ENCODE measurements at places on chromosomes 4 and X. TPM values are rescaled to one million over a fixed set of nuclear protein-coding genes. Genes with fewer than 3 reads are reported as not detected.

Gene TAF7L
- not detected for total RNA-seq

Gene ODAM
- total RNA-seq: 24.6 TPM

Gene ADH7
- total RNA-seq: not detected

Gene GPM6B
- 3.4 TPM for total RNA-seq

Gene ZFX
- 43.6 TPM for total RNA-seq

Gene CPE
- 204 TPM for total RNA-seq

Gene CXCL5
- not detected for total RNA-seq

Gene TSR2
- 30.0 TPM for total RNA-seq

Gene G3BP2
- total RNA-seq: 203 TPM

Gene BEX2
- 142 TPM for total RNA-seq

Gene PDGFRA
- total RNA-seq: 60.9 TPM

Gene REPS2
- total RNA-seq: 17.3 TPM

Gene XAGE1A
- not detected for total RNA-seq

Gene PNCK
- 19.4 TPM for total RNA-seq

Gene SLC6A14
- total RNA-seq: not detected

Gene RNF175
- 1.3 TPM for total RNA-seq

Gene FAM241A
- 1.7 TPM for total RNA-seq

Gene HSFX3
- total RNA-seq: not detected

Gene TMEM187
- 13.4 TPM for total RNA-seq

Gene RNF150
- 57.4 TPM for total RNA-seq

Gene BRS3
- not detected for total RNA-seq

Gene AFM
- not detected for total RNA-seq

Gene HTN3
- not detected for total RNA-seq

Gene ZFP42
- 0.12 TPM for total RNA-seq

Gene ANOS1
- total RNA-seq: 22.5 TPM

Gene NPNT
- 33.4 TPM for total RNA-seq

Gene PDE5A
- total RNA-seq: 1.1 TPM

Gene KCND1
- total RNA-seq: 1.1 TPM

Gene VCX3B
- total RNA-seq: 1.3 TPM

Gene SUPT20HL2
- 0.12 TPM for total RNA-seq

Gene XG
- total RNA-seq: not detected

Gene KLHL15
- 9.9 TPM for total RNA-seq

Gene TLR2
- 0.09 TPM for total RNA-seq

Gene NKX3-2
- total RNA-seq: 0.39 TPM

Gene STPG2
- total RNA-seq: 0.81 TPM

Gene HSD17B13
- total RNA-seq: 0.18 TPM

Gene PASD1
- total RNA-seq: 0.18 TPM

Gene PLXNB3
- 0.48 TPM for total RNA-seq

Gene UGT2A1
- not detected for total RNA-seq

Gene C4orf51
- not detected for total RNA-seq

Gene RBMX2
- total RNA-seq: 15.9 TPM

Gene BTC
- total RNA-seq: not detected

Gene NPY5R
- total RNA-seq: 9.7 TPM

Gene ATP7A
- total RNA-seq: 8.4 TPM

Gene ARHGAP24
- 10.4 TPM for total RNA-seq

Gene SGMS2
- total RNA-seq: 3.3 TPM

Gene CT45A2
- not detected for total RNA-seq

Gene CTAG1A
- total RNA-seq: not detected

Gene CSAG3
- not detected for total RNA-seq

Gene GRID2
- 0.81 TPM for total RNA-seq

Gene MAGEA8
- total RNA-seq: not detected

Gene SRPX2
- 0.03 TPM for total RNA-seq

Gene COPS4
- total RNA-seq: 39.9 TPM

Gene ABCG2
- total RNA-seq: not detected

Measured in cardiac muscle cell (in vitro differentiated cells and primary cell).